ENCODE measurements at places on chromosomes 6 and 20.

DNA sequence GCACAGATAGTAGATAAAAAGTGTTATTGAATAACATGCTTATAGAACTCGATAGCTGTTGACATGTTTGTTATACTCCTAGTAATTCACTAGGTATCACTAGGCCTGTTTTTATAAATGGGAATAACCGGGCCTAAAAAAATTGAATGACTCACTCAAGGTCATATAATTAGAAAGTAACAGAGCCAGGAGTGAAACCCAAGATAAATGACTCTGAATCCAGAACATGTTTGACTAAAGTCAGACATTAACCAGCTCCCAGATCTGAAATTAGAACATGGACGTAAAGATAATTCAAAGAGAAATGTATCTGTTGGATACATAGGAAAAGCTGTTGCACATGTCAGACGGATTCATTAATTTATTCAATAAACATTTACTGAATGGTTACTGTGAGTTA is 26.9 kb downstream of the RGS17 start:
- DNase-seq = no peak

DNA sequence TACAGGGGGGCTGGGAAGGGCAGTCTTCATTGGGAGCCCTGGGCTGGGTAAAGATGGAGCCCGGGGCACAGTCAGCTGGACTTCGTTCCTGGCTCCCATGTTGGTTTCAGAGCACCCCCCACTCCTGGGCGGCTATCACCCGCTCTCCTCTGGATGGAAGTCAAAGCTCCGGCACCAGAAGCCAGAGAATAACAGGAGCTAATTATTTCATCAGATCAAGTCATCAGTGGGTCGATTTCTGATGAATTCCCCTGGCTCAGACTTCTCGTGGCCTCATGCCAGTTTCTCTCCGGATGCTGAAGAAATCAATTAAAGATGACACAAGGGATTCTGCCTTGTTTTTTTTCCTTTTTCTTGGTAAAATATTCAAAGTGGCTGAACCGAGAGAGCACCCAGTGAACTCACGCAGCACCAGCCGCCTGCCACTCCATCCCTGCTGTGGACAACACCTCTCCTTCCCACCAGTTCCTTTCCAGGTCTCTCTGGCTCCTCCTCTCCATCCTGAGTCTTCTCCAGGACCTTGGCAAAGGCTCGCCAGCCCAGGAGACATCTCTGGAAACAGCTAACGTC is 22.5 kb downstream of the SULF2 start:
- DNase-seq = no peak

DNA sequence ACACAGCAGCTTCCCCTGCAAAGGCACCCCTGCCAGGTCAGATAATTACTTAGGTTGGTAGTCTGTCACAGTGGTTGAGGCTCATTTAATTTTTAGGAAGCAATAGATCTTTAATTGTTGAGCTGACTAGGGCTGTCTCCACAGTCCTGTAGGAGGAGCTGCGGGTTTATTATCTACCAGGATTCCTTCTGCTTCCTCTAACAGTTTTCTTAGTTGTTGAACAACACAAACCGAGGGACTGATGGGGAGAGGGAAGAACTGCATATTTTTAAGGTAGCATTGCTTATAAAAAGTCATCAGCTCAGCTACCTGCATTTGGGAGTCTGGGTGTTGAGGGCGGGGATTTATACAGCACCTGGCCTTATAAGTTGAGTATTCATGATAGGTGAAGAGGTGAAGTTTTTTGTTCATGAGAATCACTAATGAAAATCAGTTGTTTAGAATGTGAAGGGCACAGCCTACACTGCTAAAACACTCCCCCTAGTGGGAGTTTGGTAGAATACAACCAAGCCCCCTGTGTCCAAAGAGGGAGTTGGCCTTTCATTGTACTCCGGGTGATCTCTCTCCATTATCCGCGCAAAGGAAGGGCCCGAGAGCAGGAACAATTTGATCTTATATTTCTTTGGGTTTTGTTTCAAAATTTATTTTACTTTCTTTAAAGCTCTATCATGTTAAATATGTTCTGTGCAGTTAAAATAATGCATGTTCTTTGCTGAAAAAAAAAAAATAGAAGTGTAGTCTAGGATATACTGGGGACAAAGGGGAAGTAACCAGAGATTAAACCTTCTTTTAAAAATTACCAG is 69.6 kb downstream of the SSR1 start:
- DNase-seq = peak; percentile 77

DNA sequence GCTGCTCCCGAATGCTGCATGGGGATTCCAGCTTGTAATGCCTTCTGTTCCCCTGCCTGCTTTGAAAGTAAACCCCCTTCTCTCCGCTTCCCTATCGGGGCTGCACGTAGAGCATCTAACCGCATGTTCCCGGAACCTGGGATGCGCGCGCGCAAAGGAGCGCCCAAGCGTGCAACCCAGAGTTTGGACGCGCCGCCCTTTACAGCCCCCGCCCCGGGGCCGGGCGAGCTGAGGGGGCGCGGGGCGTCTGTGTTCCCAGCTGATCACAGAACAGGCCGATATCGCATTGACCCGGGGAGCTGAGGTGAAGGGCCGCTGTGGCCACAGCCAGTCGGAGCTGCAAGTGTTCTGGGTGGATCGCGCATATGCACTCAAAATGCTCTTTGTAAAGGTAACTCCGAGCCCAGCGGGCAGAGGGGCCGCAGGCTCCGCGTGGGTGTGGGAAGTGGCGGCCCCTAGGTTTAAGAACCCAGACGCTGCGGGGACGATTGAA is 1.4 kb downstream of the LAMP5 start:
- no peak for DNase-seq

DNA sequence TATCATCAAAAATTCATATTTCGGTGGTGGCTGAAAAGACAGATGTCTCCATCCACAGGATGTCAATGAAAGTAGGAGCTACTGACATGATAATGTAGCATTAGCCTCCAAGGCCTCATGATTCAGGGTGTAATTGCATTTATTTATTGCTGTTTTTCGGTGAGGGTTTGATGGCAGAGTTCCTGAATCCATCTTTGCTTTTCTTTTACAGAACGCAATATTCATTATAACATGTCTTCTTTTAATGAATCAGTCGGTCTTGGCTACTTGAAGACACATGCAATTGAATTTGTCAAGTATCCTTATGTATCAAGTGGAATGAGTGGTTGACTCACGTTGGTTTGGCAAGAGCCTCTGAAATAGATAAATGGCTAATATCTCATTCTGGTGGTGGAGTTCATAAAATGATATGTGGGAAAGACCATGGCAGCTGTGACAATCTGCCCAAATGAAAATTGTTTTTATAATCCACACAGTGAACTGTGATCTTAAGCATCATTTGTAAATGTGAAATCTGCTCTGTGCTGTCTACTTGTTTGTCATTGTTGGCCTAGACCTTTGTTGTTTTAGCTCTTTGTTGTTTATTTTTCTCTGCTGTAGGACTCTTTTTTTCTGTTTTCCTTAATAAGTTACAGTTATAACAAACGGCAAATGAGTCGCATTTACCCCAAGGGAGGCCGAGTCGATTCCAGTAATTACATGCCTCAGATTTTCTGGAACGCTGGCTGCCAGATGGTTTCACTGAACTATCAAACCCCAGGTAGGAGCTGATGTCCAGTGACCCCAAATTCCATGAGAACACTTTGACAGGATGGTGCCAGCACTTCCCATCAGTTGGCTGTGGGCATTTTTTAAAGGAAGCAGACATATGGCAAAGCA is 105.7 kb upstream of the LAMP5 start:
- DNase-seq = peak; percentile 97

GRCh38 chr6:37536491-37537190 is 36.9 kb upstream of the CCDC167 start:
- DNase-seq = peak; percentile 24

- DNase-seq = peak; percentile 56
Observed at GRCh38 chr6:75863001-75863400, 114.0 kb downstream of the MYO6 start.

GRCh38 chr6:159693894-159694545 is 979 bp upstream of the SOD2 start:
- DNase-seq = peak; percentile 49

- no peak for DNase-seq
Observed at GRCh38 chr6:35477551-35478179, 9.5 kb downstream of the RPL10A start.

- peak; percentile 53 for DNase-seq
Observed at GRCh38 chr6:47358440-47359225, 48.9 kb upstream of the TNFRSF21 start.

DNA sequence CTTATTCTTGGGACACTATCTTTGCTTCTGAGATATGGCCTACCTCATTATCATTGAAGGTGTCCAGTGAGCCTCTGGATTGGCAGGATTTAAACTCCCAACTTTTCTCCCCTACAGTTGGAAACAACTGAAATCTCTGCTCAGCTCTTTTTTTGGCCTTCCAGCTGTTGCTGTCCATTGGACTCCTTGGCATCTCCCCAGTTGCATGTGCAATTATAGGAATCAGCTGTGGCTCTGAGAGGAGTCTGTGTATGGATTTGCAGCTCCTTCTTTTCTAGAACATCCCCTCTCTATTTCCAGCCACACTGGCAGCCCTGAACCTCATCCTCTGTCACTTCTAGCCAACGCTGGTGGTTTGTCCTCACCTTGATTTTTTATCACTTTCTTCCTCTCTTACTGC is 21.2 kb downstream of the RAB22A start:
- DNase-seq = no peak

GRCh38 chr6:166862978-166863530 is 93.3 kb downstream of the RNASET2 start:
- no peak for DNase-seq

- DNase-seq = no peak
Observed at GRCh38 chr6:154611241-154611640, 100.8 kb upstream of the CNKSR3 start.

DNA sequence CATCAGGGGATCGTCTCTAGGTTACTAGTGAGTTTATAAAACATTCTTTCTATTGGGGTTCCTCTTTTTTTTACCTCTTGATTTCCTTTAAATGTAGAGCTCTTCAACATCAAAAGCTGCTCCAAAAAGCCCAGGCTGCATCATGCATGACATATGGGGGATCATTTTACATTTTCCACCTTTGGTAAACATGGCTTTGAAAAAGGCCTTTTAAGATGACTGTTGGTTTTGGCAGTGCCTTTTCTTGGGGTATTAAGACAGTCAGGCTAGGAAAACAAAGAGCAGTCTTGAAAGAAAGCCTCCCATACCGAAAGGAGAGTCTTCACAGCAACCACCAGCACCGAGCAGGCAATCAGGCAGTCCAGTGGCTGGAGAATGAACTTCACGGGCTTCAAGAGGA is 73.2 kb downstream of the NPEPL1 start:
- DNase-seq = no peak

Measured in cerebellar cortex (tissue), 1 donor.